Left ventricle myocardium inferior (tissue), 1 donor: ENCODE measurements at places on chromosomes 5 and 9. TPM values are rescaled to one million over a fixed set of nuclear protein-coding genes. Genes with fewer than 3 reads are reported as not detected.

DNA sequence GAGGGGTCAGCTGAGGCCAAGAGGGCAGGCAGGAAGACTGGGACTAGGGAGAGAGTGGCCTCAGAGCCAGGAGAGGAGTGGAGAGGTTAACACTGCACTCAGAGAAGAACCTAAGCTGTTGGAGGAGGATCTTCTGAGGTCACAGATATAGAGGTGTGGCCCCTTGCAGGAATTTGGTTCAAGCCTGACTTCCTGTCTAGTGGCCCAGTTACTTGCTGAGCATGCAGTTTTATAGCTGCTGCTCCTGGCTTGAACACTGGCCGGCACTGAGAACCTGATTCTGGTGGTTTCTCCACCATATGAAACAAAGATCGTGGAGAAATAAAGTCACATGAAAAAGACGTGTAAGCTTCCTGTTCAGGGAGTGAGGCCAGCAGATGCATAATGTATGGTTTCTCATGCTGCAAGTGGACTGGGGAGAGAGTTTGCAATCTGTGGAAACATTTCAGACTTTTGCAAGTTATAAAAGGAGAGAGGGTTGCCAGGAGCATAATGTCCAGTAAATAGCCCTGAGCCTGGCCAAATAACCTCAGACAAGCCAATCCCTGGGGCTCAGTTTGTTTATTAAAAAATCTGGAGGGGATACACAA lies 82.6 kb downstream of the GALNT10 start:
- H3K4me1 ChIP-seq = peaks cover 34% of the 10 kb centered on the region
- peak overlapping the region; percentile 65 for H3K27ac ChIP-seq
- no peak overlapping the region for H3K4me3 ChIP-seq
- DNase-seq = no peak
- H3K27me3 ChIP-seq = no peaks in the 10 kb centered on the region
- H3K36me3 ChIP-seq = no peaks in the 10 kb centered on the region

SHC3 gene
- 0.96 TPM for total RNA-seq

ZCCHC7 gene
- 8.1 TPM for total RNA-seq

- peak; percentile 36 for DNase-seq
- peak overlapping the region; percentile 80 for H3K27ac ChIP-seq
- no peaks in the 10 kb centered on the region for H3K4me1 ChIP-seq
- no peaks in the 10 kb centered on the region for H3K36me3 ChIP-seq
- peaks cover 70% of the 10 kb centered on the region for H3K27me3 ChIP-seq
Observed at GRCh38 chr9:133199648-133200321, 9.3 kb downstream of the OBP2B start.

DNA sequence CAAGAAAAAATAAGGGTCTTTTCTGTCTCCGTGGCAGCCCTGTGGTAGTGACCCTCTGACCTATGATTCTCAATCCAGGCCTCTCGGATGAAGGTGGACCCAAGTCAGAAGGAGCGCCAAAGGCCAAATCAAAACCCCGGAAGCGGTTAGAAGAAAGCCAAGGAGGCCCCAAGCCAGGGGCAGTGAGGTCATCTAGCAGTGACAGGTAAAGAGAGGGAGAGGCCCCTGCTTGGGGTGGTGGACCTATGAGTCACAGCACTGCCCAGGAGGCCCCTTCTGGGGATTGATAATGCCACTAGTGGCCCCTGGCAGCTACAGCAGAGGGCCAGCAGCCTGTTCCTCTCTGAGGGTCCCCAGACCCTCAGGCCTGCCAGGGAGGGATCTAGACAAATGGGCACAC lies 6.4 kb upstream of the SLC2A8 start:
- H3K36me3 ChIP-seq = peaks cover 14% of the 10 kb centered on the region
- no peak for DNase-seq
- H3K27ac ChIP-seq = no peak overlapping the region
- no peaks in the 10 kb centered on the region for H3K27me3 ChIP-seq
- peaks cover 3% of the 10 kb centered on the region for H3K4me1 ChIP-seq

KCNN2 gene
- total RNA-seq = 7.2 TPM

- H3K36me3 ChIP-seq = no peaks in the 10 kb centered on the region
- no peaks in the 10 kb centered on the region for H3K4me1 ChIP-seq
- H3K4me3 ChIP-seq = no peak overlapping the region
- H3K27me3 ChIP-seq = no peaks in the 10 kb centered on the region
- DNase-seq = no peak
Observed at GRCh38 chr9:79632060-79632459, 60.3 kb downstream of the TLE4 start.

- H3K36me3 ChIP-seq = no peaks in the 10 kb centered on the region
- no peak overlapping the region for H3K4me3 ChIP-seq
- no peak for DNase-seq
Observed at GRCh38 chr9:122216798-122217418, 11.8 kb downstream of the LHX6 start.

DNA sequence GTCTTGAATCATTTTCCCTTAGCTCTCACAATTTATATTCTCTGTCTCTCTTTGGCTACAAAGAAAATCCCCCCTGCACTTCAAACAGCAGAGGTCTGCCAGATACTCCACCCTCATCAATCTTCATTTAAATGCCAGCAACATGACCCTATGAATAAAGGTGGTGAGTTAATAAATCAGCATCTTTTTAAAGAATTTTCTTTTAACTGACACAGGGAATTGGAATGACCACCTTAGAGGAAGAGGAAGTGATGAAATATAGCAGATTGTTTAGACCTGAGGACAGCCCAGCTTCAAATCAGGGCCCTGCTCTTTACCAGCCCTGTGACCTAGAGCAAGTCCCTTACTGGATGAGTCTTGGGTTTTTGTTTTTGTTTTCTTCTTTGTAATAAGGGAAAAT lies 223.1 kb upstream of the PAPPA start:
- no peaks in the 10 kb centered on the region for H3K36me3 ChIP-seq
- DNase-seq = no peak
- no peak overlapping the region for H3K4me3 ChIP-seq
- H3K27me3 ChIP-seq = no peaks in the 10 kb centered on the region

GFI1B gene
- total RNA-seq = 0.27 TPM

DNA sequence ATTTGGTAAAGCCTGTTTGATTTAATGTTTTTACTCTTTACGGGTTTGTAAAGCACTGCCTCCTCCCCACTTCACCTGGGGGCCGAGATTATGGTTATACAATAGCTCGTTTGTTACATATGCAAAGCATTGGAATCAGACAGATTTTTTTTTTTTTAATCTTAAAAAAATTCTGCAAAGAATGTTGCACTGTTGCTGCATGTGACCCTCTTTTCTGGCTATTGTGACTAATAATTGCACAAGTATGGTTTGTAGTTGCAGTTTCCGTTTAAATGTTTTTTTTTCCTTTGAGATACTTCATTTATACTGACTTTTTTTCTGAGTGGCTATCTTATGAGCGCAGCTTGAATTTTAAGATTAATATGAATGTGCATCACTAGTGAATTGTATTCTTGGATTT lies 165.3 kb downstream of the KDM4C start:
- no peaks in the 10 kb centered on the region for H3K36me3 ChIP-seq
- DNase-seq = no peak
- no peak overlapping the region for H3K4me3 ChIP-seq
- H3K4me1 ChIP-seq = peaks cover 34% of the 10 kb centered on the region

FUT7 gene
- total RNA-seq = not detected

DNA sequence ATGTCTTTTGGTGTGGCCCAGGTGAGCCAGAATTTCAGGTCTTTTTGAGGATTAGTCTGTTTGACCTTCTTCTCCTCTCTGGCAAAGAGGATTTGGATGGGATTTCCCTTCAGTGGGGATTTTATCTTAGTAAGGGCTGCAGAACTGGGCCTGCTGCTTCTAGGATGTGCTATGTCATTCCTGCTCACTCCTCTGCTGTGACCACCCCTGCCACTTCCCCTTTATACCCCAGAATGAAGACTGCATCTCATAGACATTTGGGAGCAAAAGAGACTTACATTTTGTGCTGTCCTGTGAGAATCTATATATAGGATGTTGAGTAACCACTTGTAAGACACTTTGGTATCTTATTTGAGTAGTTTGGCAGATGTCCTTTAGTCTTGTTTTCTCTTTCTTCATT lies 76.2 kb downstream of the ARHGAP26 start:
- peak overlapping the region; percentile 84 for H3K27ac ChIP-seq
- H3K27me3 ChIP-seq = no peaks in the 10 kb centered on the region
- H3K4me3 ChIP-seq = no peak overlapping the region
- H3K4me1 ChIP-seq = peaks cover 100% of the 10 kb centered on the region

DNA sequence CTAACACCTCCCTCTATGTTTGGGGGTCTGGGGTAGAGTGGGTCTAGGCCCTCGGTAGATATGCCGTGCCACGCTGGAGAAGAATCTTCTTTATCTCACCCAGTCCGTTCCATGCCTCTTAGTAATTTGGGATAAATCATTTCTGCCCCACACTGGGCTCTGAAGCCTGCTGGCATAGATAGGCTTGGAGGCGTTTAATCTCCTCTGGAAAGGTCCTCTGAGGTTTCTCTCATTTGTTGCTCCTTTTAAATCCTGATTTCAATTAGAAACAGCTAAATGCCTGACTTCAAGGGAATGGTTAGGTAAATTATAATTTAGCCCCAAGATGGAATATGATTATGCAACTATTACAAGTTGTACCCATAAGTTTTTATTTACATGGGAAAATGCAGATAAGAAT lies 57.8 kb upstream of the AKNA start:
- DNase-seq = no peak
- no peaks in the 10 kb centered on the region for H3K36me3 ChIP-seq
- H3K27me3 ChIP-seq = peaks cover 12% of the 10 kb centered on the region
- H3K4me3 ChIP-seq = no peak overlapping the region

DNA sequence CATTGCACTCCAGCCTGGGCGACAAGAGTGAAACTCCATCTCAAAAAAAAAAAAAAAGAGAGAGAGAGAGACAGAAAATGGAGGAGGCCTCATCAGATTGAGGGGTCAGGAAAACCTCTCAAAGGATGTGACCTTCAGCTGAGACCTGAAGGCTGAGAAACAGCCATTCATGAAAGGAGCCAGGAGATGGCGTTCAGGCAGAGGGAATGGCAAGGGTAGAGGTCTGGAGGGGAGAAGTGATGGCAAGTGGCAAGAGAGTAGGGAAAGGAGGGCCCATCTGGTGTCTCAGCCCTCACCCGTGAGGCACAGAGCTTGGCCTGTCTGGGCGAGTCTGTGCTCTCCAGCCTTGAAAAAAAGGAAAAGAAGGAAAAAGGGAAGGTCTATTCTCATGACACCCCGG lies 17.0 kb downstream of the CAMK2A start:
- H3K27me3 ChIP-seq = peaks cover 15% of the 10 kb centered on the region
- H3K27ac ChIP-seq = no peak overlapping the region
- H3K4me3 ChIP-seq = no peak overlapping the region
- H3K4me1 ChIP-seq = no peaks in the 10 kb centered on the region
- H3K36me3 ChIP-seq = no peaks in the 10 kb centered on the region

NDOR1 gene
- total RNA-seq = 6.5 TPM

GRCh38 chr5:178388386-178389025 lies 155.9 kb upstream of the PHYKPL start:
- H3K4me3 ChIP-seq = no peak overlapping the region
- DNase-seq = peak; percentile 62
- H3K27me3 ChIP-seq = peaks cover 58% of the 10 kb centered on the region
- peaks cover 29% of the 10 kb centered on the region for H3K4me1 ChIP-seq

- H3K4me3 ChIP-seq = no peak overlapping the region
- no peaks in the 10 kb centered on the region for H3K27me3 ChIP-seq
- DNase-seq = no peak
- H3K27ac ChIP-seq = no peak overlapping the region
Observed at GRCh38 chr9:70551801-70552200, 137.3 kb upstream of the KLF9 start.

DNA sequence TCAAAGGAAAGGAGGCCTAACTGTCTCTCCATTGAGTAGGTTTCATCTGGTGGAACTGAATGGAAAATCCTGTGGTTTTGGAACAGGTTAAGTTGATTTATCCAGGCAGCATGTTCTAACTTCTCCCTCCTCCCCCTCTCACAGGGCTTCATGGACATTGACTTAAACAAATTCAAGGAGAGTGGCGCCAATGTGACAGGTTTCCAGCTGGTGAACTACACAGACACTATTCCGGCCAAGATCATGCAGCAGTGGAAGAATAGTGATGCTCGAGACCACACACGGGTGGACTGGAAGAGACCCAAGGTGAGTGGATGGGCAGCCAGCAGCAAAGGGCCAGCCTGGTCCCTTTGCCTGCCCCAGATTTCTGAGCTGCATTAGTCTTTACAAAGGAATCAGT lies 183.9 kb downstream of the GRIA1 start:
- no peak overlapping the region for H3K4me3 ChIP-seq
- no peak overlapping the region for H3K27ac ChIP-seq
- no peak for DNase-seq
- no peaks in the 10 kb centered on the region for H3K27me3 ChIP-seq
- H3K36me3 ChIP-seq = no peaks in the 10 kb centered on the region

GRCh38 chr9:69223605-69224004 lies 49.5 kb downstream of the TJP2 start:
- DNase-seq = no peak
- H3K27me3 ChIP-seq = no peaks in the 10 kb centered on the region
- peak overlapping the region; percentile 16 for H3K4me3 ChIP-seq
- H3K27ac ChIP-seq = peak overlapping the region; percentile 34
- peaks cover 16% of the 10 kb centered on the region for H3K4me1 ChIP-seq

TMEM174 gene
- not detected for total RNA-seq

IRX1 gene
- 0.16 TPM for total RNA-seq
